ENCODE measurements at places on chromosomes 6 and 20. TPM values are rescaled to one million over a fixed set of nuclear protein-coding genes. Genes with fewer than 3 reads are reported as not detected.

The SLC52A3 gene
- 6.4 TPM for total RNA-seq

DNA sequence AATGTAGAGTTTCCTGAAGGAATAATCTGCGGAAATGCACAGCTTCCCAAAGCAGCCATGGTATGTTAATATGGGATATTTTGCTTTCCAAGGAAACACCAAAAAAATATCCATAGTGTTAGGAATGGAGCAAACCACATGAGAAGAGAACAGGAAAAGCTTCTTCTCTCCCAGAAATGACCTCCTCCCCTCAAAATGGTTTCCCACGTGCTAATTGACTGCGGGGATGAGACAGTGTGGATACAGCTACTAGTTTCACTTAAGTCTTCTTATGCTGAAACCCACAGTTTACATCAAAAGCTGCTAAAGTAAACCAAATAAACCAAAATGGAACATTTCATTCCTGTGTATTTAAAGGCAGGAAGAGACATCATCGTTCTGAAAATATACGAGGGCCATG, 69.4 kb downstream of the FYN start:
- DNase-seq: no peak

GRCh38 chr6:161251345-161251744, 22.5 kb downstream of the AGPAT4 start:
- DNase-seq: no peak

GRCh38 chr20:33019465-33020277, 11.8 kb upstream of the BPIFB6 start:
- DNase-seq: no peak

GRCh38 chr20:36199345-36200257, 36.7 kb upstream of the AAR2 start:
- DNase-seq: peak; percentile 68
